ENCODE measurements at places on chromosomes 4 and X. TPM values are rescaled to one million over a fixed set of nuclear protein-coding genes. Genes with fewer than 3 reads are reported as not detected.

Gene CFI
- total RNA-seq: 7.5 TPM

Gene GAGE1
- total RNA-seq: not detected

Gene SLBP
- total RNA-seq: 32.3 TPM

Gene KLF8
- 10.3 TPM for total RNA-seq

Gene GLOD5
- not detected for total RNA-seq

Gene USP17L5
- total RNA-seq: not detected

Gene AGTR2
- not detected for total RNA-seq

Gene JCHAIN
- total RNA-seq: 1.4 TPM

Gene DSPP
- not detected for total RNA-seq

Gene RHOH
- 1.4 TPM for total RNA-seq

Gene LRIT3
- 0.28 TPM for total RNA-seq

Gene GAB1
- 65.6 TPM for total RNA-seq

Gene SLC6A8
- total RNA-seq: 33.4 TPM

Gene AMER1
- 5.4 TPM for total RNA-seq

Gene FAM9C
- total RNA-seq: not detected
